Activated naive CD4-positive, alpha-beta T cell treated with anti-CD3 and anti-CD28 coated beads for 36 hours (primary cell): ENCODE measurements at places on chromosomes 7 and 10. TPM values are rescaled to one million over a fixed set of nuclear protein-coding genes. Genes with fewer than 3 reads are reported as not detected.

The SPDYE5 gene
- total RNA-seq, result not detected

The ENKUR gene
- total RNA-seq, result not detected

The GRID2IP gene
- total RNA-seq, result 0.12 TPM

The VWDE gene
- 1.5 TPM for total RNA-seq

The FMC1 gene
- 10.6 TPM for total RNA-seq

The SLC13A1 gene
- total RNA-seq, result not detected

DNA sequence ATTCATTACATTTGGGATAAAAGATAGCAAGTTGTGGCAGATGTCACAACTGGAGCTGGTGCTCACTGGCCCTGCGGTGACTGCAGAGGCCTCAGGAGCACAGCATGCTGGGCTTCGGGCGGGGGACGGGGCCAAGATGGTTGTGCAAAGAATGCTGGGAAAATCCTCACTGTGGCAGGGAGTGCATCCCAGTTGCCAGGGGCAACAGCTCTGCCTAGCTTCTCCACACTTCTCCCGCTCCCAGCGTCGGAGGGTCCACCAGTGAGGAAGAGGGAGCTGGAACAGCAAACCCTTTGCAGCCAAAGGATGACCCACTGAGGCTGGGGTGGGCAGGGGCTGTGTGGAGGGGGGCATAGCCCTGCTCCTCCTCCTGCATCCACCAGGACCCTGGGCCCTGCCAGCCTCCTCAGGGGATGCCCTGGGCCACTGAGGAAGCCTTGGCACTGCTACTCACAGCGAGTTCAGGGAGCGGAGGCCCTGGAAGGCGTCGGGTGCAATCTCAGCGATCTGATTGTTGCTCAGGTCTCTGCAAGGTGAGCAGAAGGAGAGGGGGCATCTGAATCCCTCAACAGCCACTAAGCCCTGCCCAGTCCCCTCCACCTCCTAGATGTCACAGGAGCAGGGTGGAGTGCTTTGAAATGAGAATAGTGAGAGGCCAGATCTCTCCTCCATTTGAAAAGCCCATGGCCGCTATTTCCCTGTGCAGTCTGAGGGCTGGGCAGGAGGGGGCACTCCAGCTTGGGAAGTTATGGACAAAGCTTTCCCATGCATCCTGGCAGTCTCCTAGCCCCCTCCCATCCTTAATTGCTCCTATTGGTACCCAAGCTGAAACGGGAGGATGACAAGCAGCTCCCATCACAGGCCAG, 126.5 kb downstream of the SLIT1 start:
- no peak for DNase-seq

DNA sequence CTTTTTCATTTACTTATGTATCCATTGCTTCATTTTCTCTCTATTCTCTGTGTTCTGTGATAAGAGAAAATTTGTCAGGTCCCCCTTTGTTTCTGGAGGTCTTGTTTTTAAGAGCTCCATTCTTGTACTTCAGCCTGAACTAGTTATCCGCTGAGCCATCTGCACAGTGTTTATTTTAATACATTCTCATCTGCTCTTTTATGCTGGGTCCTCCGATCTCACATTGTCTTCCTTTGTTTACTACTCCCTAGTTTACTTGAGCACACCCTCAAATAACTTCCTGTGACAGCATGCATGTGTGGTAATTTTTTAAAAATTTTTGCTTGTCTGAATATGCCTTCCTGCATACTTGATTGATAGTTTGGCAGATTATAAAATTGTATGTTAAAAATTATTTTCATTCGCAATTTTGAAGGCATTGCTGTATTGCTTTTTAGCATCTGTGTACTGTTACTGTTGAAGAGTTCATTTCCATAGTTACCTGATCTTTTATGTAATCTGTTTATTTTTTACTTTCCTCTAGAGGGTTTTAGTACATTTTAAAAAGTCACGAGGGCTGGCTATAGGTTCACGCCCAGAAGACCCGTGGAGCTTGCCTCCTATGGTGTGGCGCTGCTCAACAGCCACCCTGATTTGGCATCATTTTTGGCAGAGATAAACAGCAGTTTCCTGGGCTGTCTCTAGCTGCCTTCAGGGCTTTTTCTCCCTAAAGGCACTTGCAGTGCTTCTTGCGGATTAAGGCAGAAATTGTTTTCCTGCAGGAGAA, 31.9 kb downstream of the RSBN1L start:
- no peak for DNase-seq

GRCh38 chr10:118116715-118117449, 70.1 kb upstream of the RAB11FIP2 start:
- DNase-seq, result no peak

DNA sequence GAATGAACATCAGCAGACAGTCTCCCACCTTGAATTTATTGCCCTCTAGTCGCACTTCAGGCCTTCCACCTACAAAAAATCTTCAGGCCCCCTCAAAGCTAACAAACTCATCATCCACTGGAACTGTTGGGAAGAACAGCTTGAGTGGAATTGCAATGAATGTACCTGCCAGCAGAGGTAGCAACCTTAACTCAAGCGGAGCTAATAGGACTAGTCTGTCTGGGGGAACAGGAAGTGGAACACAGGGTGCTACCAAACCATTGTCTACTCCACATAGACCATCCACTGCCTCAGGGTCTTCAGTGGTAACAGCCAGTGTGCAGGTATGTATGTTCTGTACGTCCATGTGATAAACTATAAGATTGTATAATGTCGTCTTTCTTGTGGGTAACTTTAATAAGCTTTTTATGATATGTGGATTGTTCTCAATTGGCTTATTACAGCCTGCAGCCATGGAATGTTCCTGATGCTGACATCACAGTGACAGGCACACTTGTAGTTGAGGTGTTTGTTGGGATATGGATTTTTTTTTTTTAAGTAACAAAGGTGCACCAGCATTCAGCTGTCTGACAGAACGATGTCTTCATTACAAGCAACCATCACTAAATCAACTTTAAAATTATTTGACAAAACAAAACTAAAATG, 53.3 kb downstream of the UBN2 start:
- DNase-seq, result no peak

DNA sequence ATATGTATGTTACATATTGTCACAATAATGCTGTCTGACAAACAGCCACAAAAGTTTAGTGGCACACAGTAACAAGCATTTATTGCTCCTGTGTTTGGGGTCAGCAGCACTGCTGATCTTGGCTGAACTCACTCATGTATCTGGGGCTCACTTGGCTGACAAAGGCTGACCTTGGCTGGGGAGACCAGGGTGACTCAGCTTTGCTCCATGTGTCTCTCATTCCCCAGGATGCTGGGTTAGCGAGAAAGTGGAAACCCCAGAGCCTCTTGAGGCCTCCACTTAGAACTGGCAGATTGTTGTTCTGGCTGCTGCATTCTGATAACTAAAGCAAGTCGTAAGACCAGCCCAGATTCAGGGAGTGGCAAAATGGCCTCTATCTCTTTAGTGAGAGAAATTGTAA, 217.3 kb upstream of the HABP2 start:
- DNase-seq, result no peak

DNA sequence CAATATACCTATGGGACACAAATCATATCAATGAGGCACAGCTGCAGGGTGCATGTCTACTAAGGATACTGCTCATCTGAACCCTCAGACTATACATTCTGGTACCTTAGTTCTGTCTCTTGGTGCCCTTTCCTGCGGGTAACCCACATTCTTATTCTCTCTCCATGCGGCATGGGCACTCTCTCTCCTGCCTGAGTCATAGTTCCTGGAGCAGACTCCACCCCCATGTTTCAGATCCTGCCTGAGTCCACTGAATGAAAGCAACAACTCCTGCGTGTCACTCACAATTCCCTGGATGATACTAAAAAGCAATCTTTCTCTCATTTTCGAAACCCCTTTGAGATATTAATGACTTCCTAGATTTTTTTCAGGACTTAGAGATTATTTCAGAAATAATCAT, 653.1 kb upstream of the C7orf33 start:
- DNase-seq, result no peak

- DNase-seq, result no peak
Measured at GRCh38 chr7:66957595-66958290, 36.7 kb downstream of the TMEM248 start.
